ENCODE measurements at places on chromosomes 12 and 14.
A peak's percentile ranks its signal among the peaks of the same experiment; 100 is the strongest.

GRCh38 chr14:74954232-74954946 lies 1.0 kb downstream of the PGF start:
- no peak for DNase-seq

GRCh38 chr12:7099290-7099996 lies 7.2 kb upstream of the C1R start:
- DNase-seq, result no peak

DNA sequence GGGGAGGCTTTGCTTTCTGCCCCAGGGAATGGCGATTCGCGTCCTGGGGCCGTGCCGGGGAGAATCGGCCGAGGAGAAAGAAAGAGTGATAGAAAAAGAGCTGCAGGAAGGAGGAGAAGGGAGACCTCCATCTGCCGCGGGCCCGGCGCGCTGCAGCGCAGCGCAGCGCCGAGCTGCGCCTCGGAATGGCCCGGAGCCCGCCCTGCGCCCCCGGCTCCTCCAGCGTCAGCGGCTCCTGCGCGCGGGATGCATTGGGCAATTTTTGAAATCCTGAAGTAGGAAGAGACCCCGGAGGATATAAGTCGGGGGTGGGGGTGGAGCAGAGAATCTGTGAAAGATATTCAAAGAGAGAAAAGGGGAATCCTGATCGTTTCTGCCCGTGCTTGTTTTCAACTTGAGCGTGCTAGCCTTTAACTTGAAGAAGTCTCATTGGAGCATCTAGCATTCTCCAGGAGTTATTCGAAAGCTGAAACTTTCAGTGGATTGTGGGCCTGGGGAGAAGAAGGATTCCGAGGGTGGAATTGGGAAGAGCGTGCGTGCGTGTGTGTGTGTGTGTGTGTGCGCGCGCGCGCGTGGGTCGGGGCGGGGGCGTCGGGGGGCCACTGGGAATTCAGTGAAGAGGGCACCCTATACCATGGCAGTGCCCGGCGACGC lies 441 bp downstream of the PDE3A start:
- DNase-seq, result no peak

- DNase-seq, result no peak
Observed at GRCh38 chr12:76713986-76714385, 49.9 kb upstream of the ZDHHC17 start.

GRCh38 chr14:22152161-22152870 lies 436.7 kb downstream of the DAD1 start:
- DNase-seq, result no peak

GRCh38 chr14:104390941-104391901 lies 188.3 kb upstream of the C14orf180 start:
- DNase-seq, result no peak

DNA sequence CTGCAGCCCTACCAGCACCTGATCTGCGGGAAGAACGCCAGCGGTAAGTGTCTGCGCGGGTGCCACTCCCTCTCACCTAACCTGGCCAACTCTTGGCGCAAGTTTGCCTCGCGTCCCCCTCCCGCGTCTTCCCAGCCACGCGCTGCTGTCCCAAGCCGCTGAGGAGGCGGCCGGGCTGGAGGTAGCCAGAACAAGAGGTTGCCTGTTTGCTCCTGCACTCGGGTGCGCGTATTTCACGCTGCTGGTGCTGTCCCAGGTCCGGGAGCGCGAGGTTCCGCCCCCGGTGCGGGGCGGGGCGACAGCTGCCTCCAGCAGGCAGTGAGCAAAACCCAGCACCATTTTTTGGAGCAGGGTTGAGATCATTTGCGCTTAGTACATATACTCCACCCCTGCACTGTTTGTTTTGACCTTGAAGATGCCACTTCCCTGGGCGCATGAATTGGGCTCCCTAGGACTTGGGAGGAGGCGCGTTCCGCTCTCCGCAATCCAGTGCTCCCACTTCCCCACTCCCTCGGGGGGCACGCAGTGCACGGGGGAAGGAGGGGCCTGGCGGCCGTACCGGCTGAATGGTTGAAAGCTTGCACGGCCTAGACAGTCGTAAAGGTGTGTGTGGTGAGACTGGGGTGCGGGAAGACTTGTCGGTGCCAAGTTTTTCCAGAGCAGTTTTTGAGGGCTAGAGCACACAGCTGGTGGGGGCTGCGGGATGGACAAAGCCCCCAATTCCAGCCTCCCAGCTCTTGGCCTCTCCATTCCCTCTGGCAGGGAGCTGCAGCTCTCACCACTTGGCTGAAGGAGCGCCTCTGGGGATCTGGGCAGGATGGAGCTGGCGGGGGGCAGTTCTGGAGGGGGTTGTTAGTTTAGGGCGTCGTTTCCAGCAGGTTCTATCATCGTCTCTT lies 226.9 kb upstream of the CRY1 start:
- DNase-seq, result peak; percentile 62

- DNase-seq, result no peak
Observed at GRCh38 chr12:69275471-69275891, 36.1 kb downstream of the CPSF6 start.

GRCh38 chr14:100402631-100403030 lies 79.5 kb downstream of the SLC25A47 start:
- DNase-seq, result no peak

GRCh38 chr12:6538420-6539313 lies 4.3 kb downstream of the GAPDH start:
- peak; percentile 20 for DNase-seq

- no peak for DNase-seq
Observed at GRCh38 chr14:76267322-76268046, 108.5 kb upstream of the ESRRB start.

GRCh38 chr12:16349131-16349460 lies 1.7 kb downstream of the MGST1 start:
- DNase-seq, result no peak
